GM12892 (cell line): ENCODE measurements at places on chromosomes 12 and 14.

- DNase-seq, result no peak
Observed at GRCh38 chr14:33839193-33840076, 111.4 kb downstream of the EGLN3 start.

DNA sequence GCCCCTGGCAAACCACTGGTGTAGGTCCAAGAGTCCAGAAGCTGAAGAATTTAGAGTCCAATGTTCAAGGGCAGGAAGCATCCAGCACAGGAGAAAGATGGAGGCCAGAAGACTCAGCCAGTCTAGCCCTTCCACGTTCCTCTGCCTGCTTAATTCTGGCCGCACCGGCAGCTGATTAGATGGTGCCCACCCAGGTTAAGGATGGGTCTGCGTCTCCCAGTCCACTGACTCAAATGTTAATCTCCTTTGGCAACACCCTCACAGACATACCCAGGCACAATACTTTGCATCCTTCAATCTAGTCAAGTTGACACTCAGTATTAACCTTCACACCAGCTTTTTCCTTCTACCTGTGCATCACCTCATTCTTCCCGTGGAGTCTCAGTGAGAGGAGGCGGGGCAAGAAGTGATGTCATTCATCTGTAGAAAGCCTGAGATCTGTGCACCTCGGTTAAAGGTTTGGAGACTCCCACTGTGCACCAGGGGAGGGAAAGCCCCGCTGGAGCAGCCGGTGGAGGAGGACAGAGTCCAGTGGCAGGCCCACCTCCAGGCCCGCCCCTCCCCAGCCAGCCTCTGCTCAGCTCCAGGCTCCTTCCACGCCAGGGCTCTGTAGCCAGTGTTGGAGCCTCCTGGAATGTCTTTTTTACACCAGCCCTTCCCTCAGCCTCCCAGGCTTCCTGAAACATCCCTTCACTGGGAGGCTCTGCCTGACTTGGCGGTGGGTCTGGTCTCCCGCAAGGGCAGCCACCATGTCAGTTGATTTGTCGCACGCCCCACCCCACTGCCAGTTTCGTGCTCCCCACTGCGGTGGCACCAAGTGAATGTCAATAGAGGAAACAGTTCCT, 80.1 kb upstream of the DYNC1H1 start:
- DNase-seq, result no peak

DNA sequence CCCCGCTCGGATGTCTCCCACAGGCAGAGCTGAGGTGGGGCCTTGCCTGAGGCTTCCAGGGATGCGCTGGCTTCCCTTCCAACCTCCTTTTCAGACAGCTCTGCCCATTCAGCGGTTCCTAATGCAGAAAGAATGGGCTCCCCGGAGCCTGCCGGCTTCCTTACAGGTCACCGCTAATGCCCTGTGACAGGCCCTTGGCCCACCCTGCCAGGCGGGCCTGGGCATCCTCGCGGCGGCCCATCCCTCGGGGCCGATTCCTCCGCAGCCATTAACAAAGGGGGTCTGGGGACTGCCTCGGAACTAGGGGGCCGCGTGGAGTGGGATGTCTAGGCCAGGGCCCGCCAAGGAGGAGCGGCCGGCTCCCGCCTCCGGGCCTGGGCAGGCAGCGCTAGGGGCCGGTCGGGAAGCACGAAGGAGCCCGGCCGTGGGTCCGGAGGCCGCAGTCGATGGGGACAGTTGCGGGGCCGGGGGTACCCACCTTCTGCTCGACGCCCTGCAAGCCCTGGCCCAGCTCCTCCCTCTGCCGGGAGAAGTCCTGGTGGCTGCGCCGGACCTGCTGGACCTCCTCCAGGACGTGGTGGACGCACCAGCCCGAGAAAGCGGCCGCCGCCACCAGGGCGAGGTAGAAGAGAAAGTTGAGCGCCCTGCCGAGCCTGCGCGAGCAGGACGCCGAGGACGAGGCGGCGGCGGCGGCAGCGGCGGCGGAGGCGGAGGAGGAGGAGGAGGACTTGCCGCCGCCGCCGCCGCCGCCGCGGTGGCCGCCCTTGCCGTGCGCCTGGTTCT, 738 bp downstream of the CKAP4 start:
- DNase-seq, result peak; percentile 60

DNA sequence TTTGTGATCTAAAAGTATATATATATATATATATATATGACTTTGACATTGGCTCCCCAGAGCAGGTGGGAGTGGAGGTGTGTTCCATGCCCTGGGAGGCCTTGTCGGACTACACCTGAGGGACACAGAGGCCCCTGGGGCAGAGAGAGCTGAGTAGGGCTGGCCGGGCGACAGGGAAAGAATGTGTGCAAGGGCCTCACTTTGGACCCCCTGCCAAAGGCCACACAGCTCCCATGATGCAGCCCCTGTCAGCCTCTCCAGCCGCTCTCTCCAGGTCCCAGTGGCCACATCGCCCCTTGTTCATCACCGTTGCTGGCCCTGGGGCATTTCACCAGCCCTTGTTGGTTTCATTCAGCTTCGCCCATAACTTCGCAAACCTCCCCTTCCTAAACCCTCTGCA, 123.9 kb downstream of the BCL11B start:
- no peak for DNase-seq

DNA sequence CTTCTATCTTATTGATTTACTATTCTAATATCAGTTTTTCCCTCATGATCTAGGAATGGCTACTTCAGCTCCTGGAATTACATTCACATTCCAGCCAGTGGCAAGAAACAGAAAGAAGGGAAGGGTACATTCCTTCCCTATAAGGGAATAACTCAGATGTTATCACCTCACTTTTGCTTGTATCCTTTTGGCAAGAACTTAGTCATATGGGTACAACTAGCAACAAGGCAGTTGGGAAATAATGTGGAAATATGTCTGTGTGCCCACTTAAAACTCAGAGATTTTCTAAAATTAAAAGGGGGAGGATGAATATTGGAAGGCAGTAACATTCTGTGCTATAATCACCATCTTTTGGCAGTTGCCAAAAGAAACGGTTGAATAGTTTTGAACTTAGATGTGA, 85.6 kb downstream of the MSRB3 start:
- no peak for DNase-seq

DNA sequence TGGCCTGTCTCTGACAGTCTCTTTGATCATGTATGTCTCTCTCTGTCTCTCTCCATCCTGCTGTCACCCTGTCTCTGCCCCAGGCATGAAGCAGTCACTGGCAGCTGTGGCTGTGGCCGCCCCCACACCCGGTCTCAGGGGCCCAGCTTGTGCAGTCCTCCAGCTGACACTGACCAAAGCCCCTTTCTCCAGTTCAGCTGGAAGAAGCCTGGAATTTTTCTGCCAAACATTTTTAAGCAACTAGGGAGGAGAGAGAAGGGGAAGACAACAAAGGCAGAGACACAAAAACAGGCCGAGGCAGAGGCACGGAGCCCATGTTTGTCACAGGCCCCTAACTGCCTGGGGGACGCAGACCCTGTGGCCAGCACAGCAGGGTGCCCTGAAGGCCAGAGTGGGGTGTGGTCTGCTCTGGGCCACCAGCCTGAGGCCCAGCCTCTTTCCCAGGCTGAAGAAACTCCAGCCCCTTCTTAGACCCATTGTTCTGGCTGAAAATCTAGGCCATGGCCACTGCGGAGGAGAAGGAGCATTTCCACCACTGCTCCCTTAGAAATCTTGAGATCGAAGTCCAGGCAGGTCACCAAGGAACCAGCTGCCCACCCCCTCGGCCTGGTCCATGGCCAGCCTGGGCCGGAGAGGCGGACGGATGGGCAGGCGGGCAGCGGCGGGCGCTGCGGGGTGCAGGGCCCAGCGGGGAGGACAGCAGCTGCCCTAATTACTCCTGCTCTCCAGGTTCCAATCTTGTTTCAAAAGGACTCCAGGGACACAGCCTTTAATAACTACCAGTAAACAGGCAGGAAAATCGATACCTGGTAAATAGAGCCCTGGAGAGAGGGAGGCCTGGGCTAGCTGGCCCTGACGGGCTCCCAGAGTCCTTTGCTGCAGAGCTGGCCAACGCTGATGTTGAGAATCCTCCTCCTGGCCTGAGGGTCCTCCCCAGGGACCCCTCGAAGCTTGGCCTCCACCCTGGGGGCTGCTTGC, 14.9 kb downstream of the DTX1 start:
- DNase-seq, result no peak

GRCh38 chr14:22796087-22796707, 19.0 kb downstream of the SLC7A7 start:
- no peak for DNase-seq

- DNase-seq, result no peak
Observed at GRCh38 chr12:7162691-7163114, 26.8 kb upstream of the PEX5 start.

DNA sequence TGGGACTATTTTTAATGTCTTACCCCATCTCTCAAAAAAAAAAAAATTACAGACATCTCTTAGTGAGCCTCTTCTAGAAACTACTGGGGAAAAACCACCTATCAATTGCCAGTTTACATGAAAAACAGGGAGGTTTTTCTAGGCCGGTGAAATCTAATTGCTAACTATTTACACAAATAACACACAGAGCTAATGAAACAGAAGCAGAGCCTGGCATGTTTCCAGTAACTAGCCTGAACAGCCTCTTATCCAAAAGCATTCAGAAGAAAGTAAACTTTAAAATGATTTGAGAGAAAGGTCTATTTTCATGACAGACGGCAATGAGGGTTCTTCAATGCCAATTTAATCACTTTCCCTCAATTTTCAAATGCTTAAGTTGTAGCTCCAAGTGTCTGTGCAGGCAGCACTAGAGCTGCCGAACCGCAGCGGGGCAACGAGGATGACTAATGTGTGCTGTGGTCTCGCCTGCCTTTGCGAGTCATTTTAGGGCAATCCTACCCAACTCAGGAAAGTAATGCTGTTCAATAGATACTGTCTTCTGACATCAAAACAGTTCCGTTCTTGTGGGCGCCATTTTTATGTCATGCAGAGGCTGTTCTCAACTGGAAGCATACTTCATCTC, 84.6 kb downstream of the SETD3 start:
- DNase-seq, result no peak

DNA sequence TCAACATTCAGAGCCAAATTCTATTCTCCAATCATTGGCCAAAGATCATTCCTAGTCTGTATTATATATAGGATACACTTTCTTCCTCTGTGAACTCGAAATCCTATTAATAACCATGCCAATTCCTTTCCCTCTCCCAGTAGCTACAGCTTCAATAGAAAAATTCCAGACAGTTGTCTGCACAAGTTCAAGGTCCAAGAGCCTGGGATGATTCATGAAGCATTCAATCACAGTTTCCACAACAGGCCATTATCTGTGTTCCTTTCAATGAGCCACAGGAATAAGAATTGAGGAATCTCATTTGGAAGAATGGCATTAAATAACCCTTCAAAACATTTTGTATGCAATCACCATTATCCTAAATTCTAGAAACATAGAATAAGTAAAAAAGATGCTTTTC, 437.4 kb downstream of the RMST start:
- no peak for DNase-seq

DNA sequence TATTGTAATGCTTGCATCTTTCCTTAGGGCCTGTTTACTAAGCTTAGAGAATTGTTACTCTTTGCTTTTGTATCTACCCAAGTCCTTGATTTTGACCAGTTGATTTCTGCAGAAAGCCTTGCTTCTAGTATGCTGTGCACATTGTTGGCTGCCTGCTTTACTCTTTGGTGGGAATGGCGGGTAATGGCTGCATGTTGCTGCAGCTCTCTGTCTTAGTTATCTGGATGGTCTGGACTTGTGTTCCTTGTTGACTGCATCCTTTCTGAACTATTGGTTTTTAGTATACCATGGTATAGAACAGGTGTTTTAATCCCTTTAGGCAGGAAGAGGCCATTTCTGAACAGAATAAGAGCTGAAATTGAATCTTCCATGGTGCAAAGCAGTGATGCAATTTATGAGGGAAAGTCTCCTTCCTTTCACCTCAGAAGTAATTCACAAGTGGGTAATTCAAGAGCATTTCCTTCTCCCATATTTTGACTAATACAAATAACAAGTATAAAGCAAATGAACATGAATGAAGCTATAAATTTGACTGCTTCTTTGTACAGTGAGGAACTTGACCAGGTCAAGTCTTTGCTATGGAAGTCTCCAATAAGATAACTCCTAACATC, 466.4 kb downstream of the NPAS3 start:
- no peak for DNase-seq

GRCh38 chr14:103057028-103057371, 349 bp downstream of the CDC42BPB start:
- no peak for DNase-seq

DNA sequence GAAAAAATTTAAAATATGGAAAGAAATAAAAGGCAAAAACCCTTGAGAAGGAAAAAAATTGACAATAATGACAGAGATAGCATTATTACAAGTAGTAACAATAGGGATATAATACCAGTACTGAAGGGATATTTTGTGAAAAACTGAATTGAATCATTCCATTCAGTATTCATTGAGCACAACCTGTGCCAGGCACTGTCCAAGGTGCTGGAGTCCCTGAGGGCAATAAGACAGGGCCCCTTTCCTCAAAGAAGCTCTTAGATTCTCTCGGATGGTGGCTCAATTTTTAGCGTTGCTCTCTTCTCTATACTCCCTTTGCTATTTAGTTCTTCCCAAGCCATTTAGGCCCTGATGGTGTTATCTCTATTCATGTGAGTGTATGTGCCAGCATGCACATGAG, 34.3 kb upstream of the GAS2L3 start:
- no peak for DNase-seq

GRCh38 chr14:81871706-81872105, 338.1 kb upstream of the SEL1L start:
- no peak for DNase-seq

- no peak for DNase-seq
Observed at GRCh38 chr12:41286426-41286825, 98.3 kb downstream of the PDZRN4 start.

DNA sequence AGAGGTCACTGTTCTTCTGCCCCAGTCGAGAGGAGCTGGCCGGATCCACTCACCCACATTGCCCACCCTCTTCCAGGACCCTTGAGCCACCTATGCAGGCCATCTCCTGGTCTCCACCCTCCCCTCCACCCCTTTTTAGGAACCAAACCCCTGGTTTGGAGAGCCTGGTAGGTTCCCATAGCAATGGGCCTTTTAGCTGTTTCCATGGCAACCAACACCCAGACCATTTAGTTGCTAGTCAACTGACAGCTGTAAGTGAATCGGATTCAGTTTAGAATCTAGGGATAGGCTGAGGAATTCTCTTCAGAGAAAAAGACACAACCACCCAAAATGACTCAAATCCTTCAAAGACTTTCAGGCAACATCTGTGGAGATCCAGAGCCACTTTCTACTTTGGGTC, 16.5 kb downstream of the NPC2 start:
- DNase-seq, result no peak

DNA sequence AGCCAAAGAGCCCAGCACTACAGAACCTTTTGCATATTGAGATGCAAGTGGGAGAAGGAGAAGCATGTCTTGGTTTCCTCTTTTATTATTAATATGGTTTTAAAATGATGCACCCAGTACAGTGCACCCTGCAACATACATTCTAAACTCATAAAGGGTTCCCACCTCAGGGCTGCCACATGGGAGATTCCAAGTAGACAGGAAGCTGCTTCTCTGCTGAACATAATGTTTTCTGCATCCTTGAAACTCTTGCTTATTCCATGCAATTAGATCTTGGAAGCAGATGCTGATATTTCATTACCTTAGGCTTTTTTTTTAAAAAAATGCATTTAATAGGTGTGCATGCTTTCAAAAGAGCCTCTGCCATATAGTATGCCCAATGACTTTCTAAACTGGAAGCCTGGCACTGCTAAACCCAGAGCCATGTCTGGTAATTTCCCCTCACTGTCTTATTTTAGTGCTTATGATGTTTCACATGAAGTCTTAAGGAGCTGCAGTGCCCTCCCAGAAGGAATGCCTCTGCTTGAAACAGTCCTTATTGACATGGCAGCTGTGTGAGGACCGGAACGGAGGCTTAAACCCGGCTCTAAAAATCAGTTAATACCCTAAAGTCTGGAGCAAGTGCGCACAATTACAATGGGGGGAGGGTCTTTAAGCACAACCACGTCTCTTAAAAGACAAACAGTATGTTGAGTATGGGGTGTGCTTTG, 2.0 kb upstream of the SIX1 start:
- DNase-seq, result no peak
